ENCODE measurements at places on chromosomes 4 and X.

GRCh38 chr4:91769912-91770311 is 533.9 kb upstream of the GRID2 start:
- DNase-seq = no peak

DNA sequence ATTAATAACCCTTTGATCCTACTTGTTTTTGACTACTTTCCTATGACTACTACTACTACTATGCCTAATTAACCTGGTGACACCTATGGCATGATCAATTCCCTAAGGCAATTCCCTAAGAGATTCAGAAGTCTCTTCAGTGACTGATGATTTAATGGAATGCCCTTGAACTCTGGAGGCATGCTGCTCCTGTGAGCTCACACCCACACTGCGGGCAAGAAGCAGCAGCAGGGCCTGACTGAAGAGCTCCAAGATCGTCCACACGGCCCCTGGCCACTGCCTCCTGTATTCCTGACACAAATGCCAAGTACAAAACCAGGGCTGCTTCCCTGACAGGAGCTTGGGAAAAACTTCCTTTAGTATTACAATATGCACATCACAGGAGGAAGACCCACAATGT is 74.2 kb upstream of the STS start:
- no peak for DNase-seq

- no peak for DNase-seq
These were observed 1.4 kb downstream of the TCEAL1 start for GRCh38 chrX:103630171-103630511.

- DNase-seq = peak; percentile 28
These were observed 731 bp downstream of the BRWD3 start for GRCh38 chrX:80808881-80809411.

GRCh38 chr4:5952975-5953951 is 60.4 kb upstream of the CRMP1 start:
- no peak for DNase-seq

DNA sequence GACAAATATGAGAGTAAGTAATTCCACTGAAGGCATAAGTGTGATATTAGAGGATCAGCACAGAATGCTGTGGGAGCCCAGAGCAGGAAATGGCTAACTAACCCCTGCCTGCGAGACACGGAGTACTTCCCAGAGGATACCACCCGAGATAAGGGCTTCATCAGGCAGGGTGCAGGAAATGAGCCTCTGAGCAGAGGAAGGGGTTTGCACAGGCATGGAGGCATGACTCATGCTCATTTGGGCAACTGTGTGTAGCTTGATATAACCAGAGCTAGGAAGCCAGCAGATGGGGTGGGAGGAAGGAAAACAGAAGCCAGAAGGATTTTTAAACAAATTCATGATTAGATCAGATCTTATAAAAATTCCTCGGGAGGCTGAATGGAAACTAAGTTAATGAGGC is 70.0 kb upstream of the TSPAN5 start:
- peak; percentile 50 for DNase-seq

DNA sequence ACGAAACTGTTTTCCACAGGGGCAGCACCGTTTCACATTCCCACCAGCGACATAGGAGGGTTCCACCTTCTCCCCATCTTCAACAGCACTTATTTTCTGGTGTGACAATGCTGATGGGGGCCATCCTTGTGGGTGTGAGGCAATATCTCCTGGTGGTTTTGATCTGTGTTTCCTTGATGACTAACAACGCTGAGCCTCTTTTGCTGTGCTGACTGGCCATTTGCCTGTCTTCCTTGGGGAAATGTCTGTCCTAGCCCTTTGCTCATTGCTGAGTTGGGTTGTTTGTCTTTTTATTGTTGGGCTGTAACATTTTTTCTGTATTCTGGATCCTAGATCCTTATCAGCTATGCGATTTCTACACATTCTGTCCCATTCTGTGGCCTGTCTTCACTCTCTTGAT is 33.7 kb downstream of the ATP2B3 start:
- DNase-seq = peak; percentile 11

- DNase-seq = peak; percentile 70
These were observed 70.1 kb upstream of the CBR4 start for GRCh38 chr4:169079942-169080827.

DNA sequence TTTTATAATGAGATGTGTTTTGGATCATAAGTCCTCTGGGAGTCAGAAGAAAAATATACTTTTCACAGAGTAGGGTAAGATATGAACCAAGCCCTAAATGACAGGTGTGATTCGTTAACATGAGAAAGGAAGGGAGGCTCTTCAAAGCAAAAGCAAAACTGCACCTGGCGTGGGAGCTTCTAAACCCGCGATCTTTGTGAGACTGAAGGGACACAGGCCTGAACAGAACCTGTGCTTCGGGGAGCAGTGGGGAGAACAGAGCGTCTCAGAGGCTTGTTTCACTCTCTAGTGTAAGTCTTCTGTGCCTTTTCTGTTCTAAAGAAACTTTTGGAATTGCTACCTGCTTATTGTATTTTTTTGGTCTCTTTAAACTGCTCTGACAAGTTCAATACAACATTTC is 30.2 kb upstream of the CYP4V2 start:
- DNase-seq = no peak

DNA sequence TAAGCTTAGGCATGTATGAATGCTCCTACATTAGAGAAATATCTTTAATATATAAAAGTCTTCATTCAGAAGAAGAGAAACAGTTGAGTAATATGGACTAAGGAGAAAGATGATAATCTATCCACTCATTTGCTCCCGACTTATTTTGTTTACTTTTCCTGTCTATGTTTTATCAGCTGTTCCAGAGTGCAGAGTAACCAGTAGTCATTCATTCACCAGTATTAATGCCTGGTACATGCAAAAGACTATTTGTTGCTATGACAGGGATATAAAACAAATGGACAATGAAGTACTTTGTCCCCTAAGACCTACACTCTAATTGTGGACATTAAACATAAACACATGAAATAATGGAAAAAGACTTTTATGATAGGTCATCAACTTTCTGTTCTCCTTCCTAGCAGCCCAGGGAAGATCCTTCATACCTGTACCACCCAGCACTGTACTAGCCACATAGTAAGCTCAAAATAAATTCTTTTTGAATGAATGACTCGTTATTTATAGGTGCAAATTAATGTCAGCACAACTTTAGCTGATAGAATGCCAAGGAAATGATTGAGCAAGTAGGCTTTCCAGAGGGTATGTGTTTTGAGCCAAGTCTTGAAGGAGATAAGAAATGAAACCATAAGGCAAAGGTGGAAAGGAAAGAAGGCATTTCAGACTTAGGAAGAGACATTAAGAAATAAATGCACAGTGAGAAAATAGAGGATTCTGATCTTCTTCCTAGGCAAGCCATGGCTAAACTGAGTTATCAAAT is 45.0 kb upstream of the IL13RA1 start:
- DNase-seq = no peak

DNA sequence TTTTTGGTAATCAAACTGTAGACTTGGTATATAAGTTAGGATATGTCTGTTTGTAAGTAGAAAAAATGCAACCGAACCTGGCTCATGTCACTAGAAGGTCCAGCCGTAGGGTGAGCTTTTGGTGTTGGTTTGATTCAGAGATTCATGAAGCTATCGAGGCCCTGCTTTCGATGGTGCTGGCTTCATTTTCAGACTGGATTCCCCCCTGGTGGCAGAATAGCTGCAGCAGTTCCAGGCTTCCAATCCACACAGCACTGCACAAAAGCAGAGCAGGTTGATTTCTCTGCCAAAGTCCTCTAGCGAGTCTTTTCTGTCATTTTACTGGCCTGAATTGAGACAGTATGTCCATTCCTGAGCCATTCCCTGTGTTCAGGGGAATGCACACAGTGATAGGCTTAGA is 33.1 kb downstream of the PDK3 start:
- DNase-seq = no peak

DNA sequence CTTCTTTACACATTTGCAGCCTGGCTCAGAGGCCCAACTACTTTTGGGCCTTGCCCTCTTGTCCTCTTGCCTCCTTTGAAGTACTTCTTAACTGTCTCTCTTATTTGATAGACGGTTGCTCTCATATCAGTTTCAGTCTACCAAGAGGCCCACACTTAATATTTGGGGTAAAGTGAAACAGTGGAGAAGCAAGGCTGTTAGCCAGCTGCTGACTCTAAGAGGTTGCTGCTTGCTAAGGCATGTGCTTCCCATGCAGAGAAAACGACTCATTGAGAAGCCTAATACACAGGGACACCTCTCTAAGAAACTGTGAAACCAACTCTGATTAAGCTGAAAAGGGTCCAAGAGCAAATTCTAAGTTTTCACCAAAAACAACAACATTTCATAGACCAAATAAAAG is 94.6 kb downstream of the PPP3CA start:
- DNase-seq = peak; percentile 42

GRCh38 chr4:77148078-77148477 is 8.9 kb upstream of the CCNG2 start:
- DNase-seq = no peak

- no peak for DNase-seq
These were observed 55.9 kb downstream of the HTRA3 start for GRCh38 chr4:8325291-8325973.

- DNase-seq = no peak
These were observed 33.6 kb downstream of the KDM6A start for GRCh38 chrX:44906542-44906941.

GRCh38 chr4:163603257-163603656 is 108.8 kb downstream of the TMA16 start:
- DNase-seq = no peak

GRCh38 chr4:10011277-10011676 is 10.0 kb downstream of the SLC2A9 start:
- DNase-seq = no peak

DNA sequence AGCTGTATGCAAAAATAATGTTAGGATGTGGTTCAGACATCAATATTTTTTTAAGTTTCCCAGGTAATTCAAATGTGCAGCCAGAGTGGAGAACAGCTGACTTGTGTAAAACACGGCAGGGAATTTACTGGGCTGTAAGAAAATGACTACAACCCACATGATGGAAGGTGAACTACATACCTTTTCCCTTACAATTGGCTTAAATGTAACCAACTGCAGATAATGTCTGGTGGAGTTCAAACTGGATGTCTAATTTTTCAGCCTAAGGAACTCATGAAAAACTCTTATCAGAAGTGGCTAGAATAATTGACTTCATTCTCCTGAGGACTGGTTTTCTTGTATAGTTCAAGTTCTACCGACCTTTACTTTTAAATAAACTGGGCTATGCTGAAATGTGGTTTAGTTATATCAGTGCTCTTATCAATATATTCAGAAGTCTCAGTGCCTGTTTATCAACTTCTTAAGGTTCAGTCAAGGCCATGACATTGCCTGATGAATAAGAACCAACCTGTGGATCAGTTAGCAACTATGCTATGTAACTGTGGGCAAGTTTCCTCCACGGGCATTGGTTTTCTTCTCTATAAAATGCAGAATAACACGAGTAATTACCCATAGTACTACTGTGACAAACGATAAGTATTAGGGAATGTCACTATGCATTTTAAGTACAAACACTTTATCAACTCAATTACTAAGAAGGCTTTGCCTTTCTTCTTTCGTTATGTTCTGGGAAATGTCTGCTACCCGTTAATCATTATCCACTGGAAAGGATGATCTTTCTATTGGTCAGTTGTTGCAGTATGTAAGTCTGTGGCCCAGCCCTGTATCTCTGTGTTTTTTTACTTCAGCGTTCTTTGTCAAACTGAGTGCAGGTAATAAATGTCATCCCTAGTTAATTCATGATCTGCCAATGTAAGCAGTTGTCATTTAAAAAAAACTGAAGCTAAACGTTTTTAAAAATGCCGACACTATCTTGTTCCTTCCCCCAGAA is 181.6 kb downstream of the PCDH7 start:
- DNase-seq = peak; percentile 10

DNA sequence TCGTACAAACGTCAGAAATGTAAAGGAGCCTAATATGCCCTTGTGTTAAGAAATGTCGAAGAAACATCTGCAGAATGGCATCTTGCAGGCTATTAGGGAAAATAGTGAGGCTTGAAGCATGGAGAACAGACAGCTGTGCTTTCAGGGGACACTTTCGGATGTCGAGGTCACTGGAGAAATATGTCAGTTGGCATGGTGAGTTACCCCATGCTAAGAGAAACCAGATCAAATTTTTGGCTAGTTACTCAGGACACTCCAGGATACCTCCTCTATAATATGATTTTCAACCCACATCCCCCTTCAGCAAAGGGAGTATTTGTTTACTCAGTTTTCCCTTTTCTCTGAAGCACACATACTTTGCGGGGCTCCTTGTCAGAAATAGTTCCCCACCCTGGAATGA is 171.4 kb downstream of the GPC3 start:
- no peak for DNase-seq

DNA sequence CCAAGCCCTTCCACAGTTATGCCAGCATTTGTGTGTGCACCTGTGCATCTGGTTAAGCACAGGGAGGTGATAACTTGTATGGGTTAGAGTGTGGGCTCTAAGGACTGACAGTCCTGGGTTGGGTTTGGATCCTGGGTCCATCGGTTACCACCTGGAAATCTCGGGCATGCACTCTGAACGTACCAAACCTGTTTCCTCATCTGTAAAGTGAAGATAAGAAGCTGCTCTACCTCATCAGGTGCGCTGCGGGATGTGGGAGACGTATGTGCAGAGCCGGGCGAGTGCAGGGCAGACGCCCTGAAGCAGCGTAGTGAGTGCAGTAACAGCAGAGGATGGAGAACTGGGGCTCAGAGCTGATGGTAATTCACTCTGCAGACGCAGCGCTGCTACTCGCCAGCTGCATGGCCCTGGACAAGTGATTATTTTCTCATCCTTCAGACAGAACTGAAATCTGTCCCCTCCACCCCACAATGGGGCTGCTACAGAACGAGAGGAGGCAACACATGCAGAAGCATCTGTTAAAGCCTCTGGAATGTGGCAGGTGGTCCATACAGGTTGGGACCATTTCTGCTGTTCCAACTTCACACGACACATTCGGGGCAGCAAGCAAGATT is 64.4 kb downstream of the HADH start:
- DNase-seq = no peak

GRCh38 chr4:16812041-16812440 is 86.4 kb downstream of the LDB2 start:
- no peak for DNase-seq

GRCh38 chrX:46574774-46575381 is 1.3 kb downstream of the CHST7 start:
- no peak for DNase-seq

DNA sequence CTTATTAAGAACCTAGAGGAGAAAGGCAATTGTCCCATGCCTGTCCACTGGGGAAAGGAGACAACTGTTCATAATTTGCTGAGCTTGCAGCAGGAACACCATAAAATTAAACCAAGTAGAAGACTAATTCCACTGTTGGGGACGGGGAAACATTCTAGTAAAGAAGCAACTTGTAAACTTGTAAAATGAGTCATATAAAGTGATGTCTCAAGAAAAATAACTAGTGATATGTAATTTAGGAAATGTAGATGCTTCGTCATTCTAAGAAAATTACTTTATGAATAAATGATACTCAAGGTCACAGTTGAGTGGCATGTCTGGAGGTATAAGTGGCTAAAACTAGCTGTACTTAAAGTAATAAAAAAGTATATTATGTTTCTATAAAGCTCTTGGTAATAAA is 121.2 kb upstream of the MID1 start:
- no peak for DNase-seq

GRCh38 chrX:28120072-28120471 is 138.8 kb upstream of the DCAF8L1 start:
- no peak for DNase-seq
